ENCODE measurements at places on chromosomes 1 and 21.

GRCh38 chr1:148385371-148386030, 97.6 kb downstream of the PPIAL4G start:
- DNase-seq: no peak

- no peak for DNase-seq
Measured at GRCh38 chr1:214761030-214761429, 158.0 kb downstream of the CENPF start.

DNA sequence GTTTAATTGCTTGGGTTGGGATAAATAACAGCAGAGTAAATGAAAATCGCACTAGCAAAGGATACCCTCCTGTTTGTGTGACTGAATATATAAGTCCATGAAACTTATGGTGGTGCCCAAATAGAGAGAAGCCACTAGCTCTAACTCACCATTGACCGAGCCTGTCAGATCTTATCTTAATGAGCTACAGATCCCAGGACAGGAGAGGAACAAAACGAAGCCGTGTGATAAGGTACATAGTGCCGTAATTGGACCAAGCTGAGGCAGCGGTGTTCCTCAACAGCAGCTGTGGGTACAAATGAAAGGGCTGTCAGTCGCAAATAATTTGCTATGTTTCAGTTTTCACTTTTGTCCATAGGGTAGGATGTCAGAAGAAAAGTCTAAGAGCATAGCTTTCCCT, 276.1 kb downstream of the PTBP2 start:
- no peak for DNase-seq

DNA sequence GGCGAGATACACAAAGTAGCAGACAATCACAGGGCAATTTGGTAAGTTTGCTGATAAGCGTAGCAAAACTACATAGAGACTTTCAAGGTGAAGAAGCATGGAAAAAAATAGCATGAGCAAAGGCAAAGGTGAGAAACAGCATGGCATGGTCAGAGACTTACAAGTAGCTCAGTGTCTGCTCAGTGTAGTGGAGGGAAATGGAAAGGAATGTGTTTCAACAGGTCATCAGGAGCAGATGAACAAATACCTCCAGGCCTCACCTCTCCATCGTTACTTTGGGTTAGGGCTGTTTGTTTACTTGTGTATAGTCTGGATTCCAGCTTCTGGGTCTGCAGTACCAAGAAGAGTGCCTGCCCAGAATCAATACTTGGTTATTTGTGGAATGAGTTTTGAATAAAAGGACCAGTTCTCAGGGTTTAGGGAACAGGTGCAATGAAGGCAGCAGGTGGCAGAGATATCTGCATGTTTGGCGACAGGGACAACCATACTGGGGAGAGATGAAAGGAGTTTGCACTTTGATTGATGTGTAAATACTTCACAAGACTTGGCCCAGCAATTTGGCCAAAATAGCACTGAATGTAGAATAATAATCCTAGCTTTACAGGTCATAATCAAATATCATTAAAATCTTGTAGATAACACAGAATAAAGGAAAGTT, 97.0 kb upstream of the FGGY start:
- no peak for DNase-seq

DNA sequence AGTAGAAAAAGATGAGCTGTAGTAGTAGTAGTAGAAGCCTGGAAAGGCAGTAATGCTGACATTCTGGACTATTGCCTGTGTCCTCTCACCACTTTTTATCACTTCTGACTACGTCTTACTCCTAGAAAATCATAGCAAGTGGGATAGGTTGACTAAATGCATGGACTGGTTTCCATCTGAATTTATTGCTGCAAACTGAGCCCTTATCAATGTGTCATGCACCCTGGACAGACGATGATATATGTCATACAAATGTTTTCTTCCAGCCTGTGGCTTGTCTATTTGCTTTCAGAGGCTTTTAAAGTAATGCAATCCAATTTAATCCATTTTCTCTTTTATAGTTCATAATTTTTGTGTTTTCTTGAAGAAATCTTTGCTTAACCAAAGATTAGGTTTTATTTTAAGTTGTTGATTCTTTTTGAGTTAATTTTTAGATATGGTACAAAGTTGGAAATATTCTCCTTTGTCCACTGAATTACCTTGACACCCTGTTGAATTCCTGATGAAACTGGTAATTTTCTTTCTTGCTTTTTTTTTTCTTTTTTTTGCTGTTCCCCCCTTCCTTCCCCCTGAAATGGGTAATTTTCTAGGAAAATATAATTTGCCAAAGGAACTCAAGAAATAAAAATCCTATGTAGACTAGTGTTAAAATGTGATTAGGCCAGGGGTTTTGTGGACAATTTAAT, 47.1 kb downstream of the PHACTR4 start:
- no peak for DNase-seq

DNA sequence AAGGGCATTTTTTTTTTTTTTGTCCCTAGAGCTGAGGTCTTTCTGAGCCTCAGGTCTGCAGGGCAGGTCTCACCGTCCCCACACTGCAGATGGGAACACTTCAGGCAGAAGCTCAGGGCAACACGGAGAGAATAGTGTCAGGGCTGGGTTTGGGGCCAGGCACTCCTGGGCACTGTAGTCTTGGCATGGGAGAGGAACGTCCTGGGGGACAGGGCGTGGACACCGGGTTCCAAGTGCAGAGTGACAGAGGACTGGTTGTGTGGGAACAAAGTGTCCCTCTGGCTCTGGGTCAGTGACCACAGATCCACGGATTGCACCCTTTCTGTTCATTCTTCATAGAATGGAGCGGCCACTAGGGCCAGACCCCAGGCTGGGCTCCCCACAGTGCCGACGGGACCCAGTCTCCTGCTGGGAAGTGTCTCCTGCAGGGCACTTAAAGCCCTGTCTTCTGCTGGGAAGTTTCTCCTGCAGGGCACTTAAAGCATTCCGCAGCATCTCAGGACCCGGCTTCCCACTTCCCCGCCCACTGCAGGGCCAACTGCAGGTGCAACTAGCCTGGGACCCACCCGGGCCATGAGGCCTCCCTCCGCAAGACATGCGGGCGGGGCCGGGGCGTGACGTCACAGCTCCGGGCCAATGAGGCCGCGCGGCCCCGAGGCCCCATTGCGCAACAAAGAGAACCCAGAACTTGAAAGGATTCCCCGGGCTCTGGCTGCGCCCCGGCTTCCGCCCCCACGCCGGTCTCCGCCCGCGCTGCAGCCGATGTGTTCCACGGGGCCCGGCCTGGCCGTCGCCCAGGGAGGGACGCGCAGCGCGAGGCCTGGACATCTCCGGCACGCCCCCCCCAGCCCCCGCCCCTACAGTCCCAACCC, 1.2 kb downstream of the GPR153 start:
- DNase-seq: no peak

DNA sequence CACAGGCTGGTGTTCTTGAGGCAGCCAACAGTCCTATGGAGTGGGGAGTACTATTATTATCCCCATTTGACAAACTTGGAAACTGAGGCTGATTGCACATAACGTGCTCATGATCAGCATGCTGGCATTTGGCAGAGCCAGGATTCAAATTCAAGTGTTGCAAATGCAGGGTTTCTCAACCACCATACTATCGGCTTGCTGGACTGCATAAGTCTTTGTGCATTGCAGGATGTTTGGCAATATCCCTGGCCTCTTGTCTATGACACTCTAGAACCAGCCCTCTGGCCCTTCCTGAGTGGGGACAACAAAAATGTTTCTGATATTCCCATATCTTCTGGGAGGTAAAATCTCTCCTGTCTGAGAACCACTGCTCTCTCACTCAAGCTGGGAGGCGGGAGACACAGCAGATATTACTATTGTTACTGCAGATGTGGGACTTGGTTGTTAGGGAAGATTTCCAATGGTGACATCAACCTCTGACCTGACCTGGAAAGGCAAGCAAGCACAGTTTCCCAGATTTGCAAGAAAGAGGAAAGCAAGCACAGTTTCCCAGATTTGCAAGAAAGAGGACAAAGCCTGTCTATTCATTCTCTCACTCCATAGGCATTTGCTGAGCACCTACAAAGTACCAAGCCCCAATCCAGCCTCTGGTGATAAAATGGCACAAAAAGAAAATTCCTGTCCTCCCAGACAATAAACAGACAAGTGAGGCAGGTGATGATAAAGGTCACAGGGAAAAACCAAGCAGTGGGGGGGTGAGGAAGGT, 1.0 kb upstream of the AADACL3 start:
- no peak for DNase-seq

GRCh38 chr1:200363264-200363933, 46.4 kb downstream of the ZNF281 start:
- DNase-seq: no peak

GRCh38 chr1:177744906-177745305, 225.0 kb downstream of the SEC16B start:
- DNase-seq: no peak

DNA sequence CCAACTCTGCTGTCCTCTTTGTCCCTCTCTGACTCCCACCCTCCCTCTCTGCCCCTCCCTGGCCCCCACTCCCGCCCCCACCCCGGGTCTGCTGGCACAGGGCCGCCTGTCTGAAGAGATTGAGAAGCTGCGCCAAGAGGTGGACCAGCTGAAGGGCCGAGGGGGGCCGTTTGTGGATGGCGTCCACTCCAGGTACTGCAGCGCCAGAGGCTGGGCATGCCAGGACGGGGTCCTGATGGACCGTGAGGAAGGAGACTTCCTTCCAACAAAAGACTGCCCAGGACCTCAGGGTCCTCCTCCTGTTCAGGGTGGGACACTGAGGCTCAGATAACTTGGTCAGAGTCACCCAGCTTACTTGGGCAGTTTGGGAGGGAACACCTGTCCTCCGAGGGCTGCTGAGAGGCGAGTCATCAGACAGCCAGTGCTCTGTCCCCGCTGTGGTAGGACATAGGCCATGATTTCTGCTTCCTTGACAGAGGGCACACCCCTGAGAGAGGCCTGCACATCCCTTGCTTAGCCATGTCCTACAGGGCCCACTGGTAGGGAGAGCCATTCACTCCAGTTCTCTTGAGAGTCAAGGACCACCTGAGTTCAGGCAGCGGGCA, 23.4 kb downstream of the PPFIA4 start:
- no peak for DNase-seq

DNA sequence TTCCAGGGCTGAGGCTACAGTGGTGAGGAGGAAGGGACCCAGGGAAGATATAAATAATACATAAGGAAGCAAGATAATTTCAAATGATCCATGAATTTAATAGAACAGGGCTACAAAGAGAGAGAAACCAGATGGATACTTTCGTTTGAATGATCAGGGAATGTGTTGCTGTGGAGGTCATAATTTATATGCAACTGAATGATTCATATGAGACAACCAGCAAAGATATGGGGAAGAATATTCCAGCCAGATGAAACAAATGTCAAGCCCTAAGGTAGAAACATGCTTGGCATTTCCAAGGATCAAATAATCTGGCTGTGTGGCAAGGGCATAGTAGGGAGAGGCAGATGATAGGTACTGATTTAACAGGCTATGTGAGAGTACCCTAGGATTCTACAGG, 84.8 kb upstream of the ZC3H11B start:
- DNase-seq: no peak

DNA sequence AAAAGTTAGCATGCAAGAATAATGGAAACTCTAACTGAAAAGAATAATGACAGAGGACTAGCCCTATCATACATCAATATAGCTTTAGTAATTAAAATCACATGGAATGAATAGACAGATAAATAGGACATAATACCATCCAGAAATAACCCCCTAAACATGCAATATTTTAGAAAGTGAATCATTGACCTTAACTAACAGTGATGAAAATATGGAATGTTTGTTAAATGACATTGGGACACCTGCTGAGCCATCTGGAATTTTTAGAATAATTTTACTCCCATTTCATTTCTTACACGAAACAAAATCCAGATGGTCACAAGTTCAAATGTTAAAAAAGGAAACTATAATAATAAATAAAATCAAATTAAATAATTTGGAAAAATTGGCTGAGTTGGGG, 53.1 kb upstream of the FMO3 start:
- no peak for DNase-seq

GRCh38 chr1:114979278-114979891, 50.2 kb upstream of the TSHB start:
- DNase-seq: peak; percentile 41

- no peak for DNase-seq
Measured at GRCh38 chr21:43861706-43862105, 3.3 kb upstream of the AGPAT3 start.

- DNase-seq: no peak
Measured at GRCh38 chr1:183571678-183572268, 18.5 kb downstream of the NCF2 start.

DNA sequence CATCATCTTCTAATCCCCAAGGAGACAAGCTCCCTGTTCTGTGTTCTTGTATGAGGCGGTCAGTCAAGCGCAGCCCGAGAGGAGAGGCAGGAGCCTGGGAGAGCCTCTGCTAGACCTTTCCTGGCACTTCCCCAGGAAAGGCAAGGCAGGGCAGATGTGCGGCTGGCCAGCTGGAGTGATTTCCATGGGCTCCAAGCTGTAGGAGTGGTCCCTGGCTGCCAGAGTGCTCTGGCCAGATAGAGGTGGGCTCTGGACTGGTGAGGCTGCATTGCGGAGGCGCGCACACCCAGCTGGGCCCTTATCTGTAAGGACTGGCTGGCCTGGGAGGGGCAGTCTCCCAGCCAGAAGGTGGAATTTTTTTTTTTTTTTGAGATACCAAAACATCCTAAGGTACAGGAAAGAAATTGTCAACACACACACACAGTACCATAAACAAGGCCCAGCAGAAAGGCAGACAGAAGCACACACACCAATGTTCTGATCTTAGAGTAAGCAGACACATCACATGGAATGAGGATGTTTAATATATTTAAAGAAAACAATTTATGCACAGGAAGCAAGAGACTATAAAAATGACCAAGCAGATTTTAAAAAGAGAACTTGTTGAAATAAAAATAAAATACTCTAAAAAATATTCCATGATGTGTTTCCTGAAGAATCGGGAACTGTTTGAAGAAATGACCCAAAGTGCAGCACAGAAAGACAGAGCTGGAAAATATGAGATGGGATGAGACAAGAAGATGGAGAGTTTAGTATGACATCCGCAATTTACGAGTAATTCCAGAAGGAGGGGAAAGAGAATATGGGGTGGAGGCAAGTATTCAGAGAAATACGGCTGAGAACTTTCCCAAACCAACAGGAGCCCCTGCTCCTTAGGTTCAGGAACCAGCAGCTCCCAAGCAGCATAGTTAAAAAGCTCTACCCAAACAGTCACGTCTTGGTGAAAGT, 13.4 kb downstream of the IBA57 start:
- DNase-seq: no peak

DNA sequence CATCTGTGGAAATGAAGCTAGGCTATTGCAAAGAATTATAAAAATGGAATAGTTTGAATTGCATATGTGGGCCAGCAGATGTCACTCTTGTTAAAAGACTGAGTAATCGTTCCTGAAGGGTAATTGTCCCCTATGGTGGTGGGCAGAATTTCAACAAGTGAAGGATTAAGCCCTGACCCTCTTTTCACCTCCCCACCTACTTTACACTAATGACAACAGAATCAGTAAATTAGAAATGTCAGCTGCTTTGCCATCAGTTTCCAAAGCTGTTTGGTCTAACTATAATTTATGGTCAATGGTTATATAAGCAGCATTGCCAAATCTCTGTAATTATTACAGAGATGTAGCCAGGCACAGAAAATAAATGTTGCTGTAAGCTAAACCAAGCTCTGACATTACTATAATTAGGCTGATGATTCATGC, 898.6 kb downstream of the AMY1C start:
- peak; percentile 67 for DNase-seq

DNA sequence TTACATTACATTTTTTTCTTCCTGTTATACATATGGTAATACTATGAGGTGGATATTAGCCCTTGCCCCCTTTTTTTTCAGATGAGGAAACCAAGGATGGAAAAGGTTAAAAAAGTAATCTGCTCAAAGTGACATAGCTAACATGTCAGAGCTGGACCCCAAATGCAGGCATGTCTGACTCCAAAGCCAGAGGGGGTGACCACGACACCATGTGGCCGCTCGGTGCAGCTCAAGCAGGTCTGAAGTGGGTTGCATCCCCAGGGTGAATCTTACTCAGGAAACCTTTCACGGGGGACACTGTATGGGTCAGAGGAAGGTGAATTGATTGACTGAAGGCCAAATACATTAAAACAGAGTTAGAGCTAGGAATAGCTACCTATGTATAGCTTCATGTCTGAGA, 34.8 kb downstream of the CD34 start:
- DNase-seq: no peak
